ENCODE measurements at places on chromosomes 6 and 20.

DNA sequence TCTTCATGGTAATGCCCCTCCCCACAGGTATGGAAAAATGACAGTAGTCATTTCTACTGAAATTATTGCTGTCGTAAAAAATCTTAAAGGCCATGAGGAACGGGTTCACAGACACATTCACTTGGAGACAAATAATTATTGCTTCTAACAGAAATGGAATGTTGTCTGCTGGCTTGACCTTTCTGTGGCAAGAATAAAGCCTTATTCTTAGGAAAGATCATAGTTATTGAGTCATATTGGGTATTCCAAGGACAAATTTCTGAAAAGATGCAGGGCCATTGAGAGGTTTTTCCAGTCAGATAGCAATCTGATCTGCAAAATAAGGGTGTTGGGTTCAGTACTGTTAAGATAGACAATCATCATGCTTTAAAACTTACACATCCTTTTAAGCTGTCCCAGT is 29.2 kb downstream of the AKAP7 start:
- no peak for DNase-seq

- no peak for DNase-seq
These were observed 20.4 kb upstream of the UNC93A start for GRCh38 chr6:167270499-167271311.

GRCh38 chr20:37533154-37533715 is 5.6 kb upstream of the BLCAP start:
- no peak for DNase-seq

- DNase-seq = peak; percentile 51
These were observed 217.3 kb upstream of the PREP start for GRCh38 chr6:105619971-105620741.
